Posterior cingulate gyrus (tissue), 11 donors: ENCODE measurements at places on chromosomes 13 and 19.

- DNase-seq: no peak
Measured at GRCh38 chr13:33940898-33941297, 122.9 kb downstream of the RFC3 start.

DNA sequence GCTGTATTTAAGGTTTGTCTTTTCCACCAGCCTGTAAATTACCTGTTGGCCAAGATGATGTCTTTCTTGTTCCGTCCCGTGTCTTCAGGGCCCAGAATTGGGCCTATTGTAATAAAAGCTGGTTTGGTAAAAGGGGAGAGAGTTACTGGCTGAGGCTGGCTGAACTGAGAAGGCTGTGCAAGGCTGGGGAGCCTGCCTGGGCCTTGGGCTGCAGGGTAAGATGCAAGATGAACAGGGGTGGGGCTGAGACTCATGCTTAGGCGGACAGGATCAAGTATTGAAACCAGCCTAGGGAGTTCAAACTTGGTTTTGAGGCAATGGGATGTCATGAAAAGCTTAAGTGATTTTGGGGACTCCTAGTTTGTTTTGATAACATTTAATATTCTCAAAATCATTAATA, 142.3 kb downstream of the PCCA start:
- no peak for DNase-seq

DNA sequence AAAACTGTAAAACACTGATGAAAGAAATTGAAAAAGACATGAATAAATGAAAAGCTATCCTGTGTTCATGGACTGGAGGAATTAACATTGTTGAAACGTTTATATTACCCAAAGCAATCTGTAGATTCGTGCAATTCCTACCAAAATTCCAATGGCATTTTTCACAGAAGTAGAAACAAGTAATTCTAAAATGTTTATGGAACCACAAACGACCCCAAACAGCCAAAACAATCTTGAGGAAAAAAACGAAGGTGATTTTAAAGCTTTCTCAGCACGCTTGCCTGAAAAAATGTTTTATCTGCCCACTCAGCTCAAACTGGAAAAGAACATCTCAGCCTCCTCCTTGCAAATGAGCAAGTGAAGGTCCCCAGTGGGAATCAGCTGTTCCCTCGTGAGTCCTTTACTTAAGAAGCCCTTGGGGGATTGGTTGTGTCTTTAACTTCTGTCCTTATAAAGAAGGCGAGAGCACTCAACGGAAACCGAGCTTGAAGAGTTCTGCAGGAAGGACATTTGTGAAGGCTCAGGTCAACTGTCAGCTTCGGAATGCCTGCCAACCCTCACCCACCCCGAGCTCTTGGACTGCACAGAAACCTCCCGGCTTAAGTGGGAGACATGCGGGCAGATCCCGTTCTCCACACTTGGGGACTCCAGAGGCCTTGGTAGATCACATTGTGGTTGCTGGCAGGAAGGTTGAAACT, 256.0 kb upstream of the IRS2 start:
- DNase-seq: peak; percentile 56

DNA sequence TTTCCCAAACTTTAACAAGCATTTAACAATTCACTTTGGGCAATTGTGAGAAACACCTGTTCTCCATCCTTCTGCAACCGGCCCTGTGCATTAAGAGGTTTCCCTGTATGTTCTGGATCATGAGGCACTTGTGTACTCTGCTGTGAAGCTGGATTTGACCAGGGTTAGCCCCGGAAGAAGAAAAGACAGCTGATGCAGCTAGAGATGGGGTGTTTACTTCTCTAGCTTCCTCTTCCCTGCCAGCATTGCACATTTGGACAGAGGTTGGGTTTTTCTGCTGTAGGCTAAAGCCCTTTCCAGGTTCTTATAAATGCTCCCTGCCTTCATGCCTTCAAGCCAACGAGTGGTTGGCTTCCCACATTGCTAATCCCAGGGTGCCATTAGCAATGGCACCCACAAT, 20.9 kb downstream of the MBD3L2B start:
- no peak for DNase-seq

DNA sequence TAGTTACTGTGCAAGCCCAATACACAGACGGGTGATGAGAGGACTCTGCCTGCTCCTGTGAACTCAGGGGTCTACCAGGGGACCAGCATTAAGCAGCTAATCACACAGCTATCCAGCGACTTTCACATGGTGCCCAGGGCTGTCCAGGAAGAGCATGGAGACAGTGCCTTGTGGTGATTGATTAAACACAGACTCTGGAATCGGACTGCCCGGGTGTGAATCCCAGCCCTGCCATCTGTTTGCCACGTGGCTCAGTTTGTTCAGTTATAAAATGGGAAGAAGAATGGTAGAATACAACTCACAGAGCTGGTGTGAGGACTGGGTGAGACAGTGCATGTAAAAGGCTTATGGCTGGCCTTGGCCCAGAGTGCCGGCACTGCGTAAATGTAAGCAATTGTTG, 42.1 kb upstream of the NPAS1 start:
- DNase-seq: no peak

DNA sequence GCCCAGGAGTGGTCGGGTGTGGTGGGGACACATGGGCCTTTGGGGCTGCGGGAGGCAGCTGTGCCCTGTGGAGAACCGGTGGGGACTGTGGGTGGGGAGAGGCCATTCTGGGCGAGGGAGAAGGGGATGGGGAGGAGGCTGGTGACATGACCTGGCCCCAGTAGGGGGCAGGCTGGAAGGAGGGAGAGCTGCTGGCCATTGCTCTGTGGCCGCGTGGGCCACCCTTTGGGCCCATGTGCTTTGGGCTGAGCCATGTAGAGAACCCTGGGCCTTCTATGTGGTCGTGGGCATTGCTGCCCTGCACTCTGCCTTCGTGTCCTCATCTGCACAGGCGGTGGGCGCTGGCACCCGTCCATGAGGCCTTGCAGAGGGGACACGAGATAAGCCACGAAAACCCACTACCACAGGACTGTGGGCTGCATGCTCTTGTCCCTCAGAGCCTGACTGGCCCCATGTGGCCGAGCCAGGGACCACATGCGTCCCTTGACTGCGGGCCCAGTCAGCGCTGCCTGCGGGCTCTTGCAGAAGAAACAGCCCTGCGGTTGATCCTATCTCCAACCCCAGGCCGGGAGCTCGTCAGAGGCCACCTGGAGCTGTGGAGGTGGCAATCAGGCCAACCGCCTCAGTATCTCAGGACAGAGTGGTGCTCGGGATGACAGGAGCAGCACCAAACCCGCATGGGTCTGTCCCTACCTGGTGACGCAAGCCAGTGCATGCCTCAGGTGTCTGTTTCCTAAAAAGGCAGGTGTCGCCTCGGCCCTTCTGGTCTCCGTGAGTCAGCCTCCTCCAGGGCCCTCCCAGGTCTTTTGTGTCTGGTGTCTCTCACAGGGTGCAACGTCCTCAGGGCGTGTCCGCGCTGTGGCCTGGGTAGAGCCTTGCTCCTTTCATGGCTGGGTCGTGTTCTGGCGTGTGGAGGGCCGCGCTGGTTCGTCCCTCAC, 14.3 kb downstream of the FZR1 start:
- DNase-seq: no peak

DNA sequence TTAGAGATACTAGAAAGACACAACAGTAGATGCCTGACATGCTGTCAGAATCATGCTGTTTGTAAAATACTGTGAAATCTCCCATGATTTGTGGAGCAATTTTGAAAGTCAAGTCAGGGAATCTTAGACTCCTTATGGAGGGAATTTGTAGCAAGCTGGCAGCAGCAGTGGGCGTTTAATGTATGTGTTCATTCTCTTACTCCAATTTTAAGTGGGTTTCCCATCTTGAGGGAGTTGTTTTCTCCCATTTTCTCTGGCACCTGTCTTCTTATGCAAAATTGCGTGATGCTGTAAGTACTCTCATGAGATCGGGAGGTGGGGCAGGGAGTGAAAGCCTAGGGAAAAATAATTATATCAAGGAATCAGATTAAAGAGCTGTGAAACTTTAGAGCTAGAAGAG, 16.0 kb upstream of the GTF2F2 start:
- no peak for DNase-seq

- no peak for DNase-seq
Measured at GRCh38 chr19:49434907-49435583, 6.3 kb downstream of the SLC17A7 start.

- peak; percentile 86 for DNase-seq
Measured at GRCh38 chr13:112103961-112104880, 37.3 kb downstream of the SOX1 start.

DNA sequence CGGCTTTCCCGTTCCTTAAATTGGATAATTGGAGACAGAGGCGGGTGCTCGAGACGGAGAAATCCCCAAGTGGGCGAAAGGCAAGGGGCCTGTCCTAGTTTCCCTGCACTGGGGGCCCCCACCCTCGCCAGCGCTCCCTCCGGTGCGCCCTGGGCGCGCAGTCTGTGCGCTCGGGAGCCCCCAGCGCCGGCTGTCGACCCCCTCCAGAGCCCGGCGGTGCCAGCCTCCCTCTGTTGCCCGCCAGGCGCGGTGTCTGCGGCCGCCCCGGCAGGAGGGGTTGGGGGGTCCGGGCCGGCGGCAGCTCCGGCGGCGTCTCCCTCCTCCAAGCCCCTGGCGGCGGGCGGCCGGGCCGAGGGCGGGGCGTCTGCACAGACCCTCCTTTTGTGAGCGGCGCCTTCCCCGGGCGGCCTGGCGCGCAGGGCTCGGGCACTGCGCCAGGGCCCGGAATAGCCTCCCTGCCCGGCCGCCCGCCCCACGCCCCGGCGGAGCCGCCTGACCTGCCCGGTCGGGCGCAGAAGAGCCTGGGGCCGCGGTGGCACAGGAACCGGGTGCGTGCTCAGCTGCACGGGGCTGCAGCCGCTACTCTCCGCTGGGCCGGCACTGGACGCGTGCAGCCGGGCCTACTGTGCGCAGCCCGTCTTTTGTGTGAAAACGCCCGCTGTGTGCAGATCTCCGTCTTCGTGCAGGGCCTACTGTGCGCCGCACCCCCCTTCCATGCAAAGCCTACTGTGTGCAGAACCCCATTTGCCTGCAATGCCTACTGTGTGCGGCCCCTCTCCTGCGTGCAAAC, 13.2 kb downstream of the GADD45B start:
- DNase-seq: peak; percentile 92

DNA sequence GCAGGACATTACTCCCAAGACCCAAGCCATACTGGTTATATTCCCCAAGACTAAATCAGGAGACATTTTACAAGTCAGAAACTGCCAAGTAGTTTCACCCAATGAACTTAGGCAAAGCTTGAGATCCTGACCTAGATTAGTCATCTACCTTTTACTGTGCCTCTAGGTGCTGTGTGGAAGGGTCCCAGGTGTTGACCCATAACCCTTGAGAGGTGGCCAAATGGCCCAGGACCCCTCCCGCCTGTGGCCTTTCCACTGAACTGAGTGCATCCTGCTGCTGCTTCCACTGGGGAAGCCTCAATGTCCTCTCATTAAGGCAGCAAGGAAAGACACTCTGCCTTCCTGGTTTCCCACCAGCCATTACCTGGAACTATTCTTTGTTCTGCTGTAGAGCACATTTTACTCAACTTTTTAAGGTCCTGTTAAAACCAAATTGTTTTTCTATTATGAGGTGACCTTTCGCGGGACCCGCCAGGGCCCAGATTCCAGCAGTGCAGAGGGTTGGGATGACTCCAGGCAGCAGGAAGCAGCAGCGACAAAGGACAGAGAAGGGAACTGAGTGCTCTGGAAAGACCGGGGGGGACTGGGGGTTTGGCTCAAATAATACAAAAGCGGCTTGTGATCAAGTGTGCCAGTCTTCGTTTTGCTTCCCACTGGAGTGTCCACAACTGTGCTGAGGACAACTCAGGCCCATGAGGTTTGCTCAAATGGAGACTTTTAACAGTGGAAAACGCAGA, 27.1 kb downstream of the ANKRD10 start:
- DNase-seq: no peak

DNA sequence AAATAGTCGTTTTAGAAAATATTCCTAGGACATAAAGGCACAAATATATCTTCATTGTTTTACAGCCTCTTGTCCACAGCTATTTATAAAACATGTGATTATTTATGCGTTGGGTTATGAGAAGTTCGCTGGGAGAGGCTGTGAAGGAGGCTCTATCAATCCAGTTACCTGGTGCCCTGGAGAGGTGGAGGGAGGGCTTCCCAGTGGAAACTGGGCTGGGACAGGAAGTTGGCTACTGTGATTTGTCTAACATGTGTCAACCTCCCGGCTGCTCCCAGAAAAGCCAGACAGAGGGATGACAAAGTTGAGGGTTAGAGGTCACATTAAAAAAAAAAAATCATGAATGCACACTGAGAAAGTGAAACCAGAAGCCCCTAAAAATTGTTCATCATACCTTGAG, 346.5 kb downstream of the ZNF536 start:
- no peak for DNase-seq

GRCh38 chr19:10078329-10078728, 7.8 kb upstream of the SHFL start:
- DNase-seq: no peak
